ENCODE measurements at places on chromosomes 5 and 9.
A peak's percentile ranks its signal among the peaks of the same experiment; 100 is the strongest.

DNA sequence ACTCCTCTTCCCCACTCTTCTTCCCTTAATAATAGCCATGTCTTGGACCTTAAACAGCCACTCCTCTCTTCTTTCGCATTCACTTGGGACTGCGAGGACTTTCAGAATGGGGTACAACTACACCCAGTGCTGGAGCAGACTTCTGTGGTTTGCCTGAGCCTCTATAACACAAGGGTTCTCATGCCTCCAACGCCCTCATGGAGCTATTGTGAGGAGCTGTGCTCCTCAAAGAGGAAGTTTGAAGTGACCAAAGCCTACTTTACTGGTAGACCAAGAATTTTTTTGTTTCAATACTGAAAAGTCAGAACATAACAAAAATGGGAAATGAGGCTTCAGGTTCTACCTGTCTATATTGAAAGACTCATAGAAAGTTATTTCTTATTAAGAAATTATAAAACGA lies 316.4 kb downstream of the PIK3R1 start:
- DNase-seq = no peak

DNA sequence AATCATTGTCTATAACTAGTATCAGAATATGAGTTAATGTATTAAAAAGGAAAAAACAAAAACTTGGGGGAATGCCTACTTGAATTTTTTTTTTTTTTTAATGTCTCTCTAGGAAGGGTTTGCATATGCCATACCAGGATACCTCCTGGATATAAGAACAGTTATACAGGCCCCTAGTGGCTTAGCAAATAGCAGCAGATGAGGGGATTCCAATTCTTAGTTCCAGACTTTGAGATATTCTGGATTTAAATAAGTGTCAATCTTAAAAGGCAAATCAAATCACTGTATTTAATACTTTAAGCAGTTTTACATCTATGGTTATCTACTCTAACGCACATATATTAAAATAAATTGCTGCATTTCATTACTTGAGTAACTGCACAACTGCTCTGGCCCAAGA lies 1055.5 kb upstream of the DMAC1 start:
- DNase-seq = peak; percentile 54

DNA sequence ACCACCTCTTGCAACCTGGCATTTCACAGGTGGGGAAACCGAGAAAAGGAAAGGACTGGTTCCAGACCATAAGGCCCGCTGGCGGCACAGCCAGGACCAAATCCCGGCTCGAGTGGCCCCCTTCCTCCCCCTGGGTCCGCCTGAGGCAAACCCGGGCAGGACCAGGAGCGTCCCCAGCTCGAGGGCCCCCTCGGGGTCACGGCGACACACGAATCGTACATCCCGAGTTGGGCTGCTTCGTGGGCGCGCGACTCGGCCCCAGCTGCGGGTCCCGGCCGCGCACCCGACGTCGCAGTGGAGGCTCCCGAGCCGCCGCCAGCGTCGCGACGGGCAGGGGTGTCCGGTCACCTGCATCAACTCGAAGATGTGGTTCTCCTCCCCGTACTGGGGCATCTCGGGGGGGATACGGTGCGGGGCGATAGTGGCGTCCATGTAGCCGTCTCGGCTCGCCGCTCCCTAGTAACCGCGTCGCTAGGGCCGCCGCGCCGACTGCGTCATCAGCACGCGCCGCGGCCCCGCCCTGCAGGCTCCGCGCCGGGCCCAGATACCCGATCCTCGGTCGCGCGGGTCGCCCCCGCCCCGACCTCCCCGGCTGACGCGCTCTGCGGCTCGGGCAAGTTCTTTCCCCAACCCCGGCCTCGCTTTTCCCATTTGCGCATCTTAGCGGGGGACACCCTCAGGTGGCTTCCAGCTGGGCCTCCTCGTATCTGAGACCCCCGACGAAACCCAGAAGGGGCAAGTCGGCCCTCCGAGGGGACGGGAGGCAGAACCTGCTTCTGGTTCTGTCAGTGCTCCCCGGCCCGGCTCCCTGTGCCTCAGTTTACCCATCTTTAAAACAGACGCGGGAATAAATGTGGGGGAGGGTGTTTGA lies at the start of gene AK8:
Gene AK8 (minus strand): TSS at position 461 of the 871 bp plus-strand sequence. CDS start 29 bp downstream, at position 432.
- DNase-seq = peak; percentile 76

- DNase-seq = peak; percentile 87
Observed at GRCh38 chr5:134525683-134526482, 413 bp downstream of the JADE2 start.
